ENCODE measurements at places on chromosomes 3 and 15.

GRCh38 chr3:112508860-112509259 lies 9.6 kb upstream of the BTLA start:
- no peak for DNase-seq

DNA sequence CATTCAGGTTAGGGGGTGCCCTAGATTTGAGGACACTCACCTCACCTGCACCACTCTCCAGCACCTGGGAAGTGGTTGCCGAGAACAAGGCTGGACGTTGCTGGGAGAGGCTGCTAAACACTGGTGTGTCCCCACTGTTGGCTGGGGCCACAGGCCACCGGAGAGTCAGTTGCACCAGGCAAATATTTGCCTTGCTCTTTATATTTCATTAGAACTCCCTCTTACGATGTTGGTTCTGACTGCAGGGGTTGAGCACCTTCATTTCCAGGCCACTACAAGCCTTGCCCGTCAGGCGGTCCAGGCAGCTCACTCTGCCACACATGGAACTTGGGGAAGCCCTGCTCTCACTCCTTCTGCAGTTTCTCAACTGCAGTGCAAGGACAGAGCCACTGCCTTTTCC lies 30.7 kb downstream of the HCN4 start:
- no peak for DNase-seq

GRCh38 chr3:14927308-14927707 lies 20.1 kb upstream of the NR2C2 start:
- DNase-seq, result no peak

DNA sequence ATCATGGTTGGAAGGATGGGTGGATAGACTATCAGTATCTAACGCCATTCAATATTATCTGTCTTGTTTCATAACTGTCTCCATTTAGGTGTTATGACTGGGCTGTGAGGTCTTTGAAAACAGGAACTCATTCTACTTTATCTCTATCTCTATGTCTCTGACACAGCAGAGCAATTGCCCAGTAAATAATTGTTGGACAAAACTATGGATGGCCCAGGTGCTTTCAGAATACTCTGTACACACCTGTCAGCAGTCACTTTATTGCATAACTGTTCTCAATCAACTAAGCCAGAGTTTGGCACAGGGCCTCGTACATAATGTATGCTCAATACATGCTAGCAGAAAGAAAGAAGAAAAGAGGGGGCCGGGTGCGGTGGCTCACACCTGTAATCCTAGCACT lies 210.3 kb downstream of the OPA1 start:
- DNase-seq, result no peak

- no peak for DNase-seq
These were observed 31.2 kb upstream of the TNIK start for GRCh38 chr3:171491361-171491760.

DNA sequence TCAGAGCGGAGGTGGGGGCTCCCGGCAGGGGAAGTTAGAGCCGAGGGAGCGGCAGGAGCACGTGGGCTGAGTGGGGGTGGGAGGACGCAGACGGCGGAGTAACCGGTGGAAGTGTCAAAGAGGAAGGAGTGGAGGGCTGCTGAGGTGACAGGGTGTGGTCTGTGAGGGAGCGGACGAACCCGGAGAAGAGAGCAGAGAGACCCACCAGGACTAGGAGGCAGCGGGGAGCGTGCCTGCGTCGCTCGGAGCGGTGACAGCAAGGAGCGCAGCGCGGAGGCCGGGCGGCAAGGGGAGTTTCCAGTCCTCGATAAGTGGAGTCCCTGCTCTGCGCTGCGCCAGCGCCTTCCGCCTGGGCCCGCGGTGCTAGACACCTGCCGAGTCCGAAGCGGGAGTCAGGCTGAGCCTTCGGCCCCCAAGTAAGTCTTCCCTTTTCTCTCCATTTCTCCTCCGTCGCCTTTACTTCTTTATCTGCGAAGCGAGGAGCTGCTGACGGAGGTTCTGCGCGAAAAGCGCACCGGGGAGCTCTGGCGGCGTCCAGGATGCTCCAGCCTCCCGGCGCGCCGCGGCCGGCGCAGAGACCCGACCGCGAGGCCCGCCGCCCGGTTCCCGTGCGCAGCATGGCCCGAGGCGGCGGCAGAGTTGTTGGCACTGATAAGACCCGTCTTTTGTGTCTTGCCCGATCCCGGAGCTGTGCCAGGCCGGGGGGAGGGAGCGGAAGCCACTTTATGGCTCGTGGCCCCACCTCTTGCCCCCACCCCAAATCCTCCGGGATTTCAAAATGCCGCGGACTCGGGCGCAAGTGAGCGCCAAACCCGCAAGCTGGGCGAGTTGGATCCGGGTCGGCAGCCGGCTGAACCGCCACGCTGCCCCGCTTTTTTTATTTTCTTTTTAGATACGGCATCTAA lies 533.0 kb upstream of the SEMA6D start:
- no peak for DNase-seq

DNA sequence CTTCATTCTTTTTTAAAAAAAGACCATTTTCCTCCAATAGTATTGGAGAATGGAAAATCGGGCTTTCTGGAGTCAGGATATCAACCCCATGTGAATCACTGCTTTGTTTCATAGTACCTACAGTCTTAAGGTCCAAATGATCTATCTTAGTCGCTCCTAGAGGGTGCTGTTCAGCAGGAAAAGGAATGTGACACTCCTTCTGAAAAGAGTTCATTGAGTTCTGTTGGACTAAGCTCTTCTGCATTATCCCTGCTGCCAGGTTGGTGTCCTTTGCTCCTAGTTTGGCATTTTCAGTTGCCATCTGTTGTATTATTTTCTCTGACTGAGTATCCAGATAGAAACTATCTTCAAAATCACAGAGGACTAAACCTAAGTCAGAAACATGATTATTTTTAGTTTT lies 57.2 kb downstream of the POLQ start:
- no peak for DNase-seq

- DNase-seq, result no peak
These were observed 25.0 kb downstream of the SIDT1 start for GRCh38 chr3:113557374-113557773.

DNA sequence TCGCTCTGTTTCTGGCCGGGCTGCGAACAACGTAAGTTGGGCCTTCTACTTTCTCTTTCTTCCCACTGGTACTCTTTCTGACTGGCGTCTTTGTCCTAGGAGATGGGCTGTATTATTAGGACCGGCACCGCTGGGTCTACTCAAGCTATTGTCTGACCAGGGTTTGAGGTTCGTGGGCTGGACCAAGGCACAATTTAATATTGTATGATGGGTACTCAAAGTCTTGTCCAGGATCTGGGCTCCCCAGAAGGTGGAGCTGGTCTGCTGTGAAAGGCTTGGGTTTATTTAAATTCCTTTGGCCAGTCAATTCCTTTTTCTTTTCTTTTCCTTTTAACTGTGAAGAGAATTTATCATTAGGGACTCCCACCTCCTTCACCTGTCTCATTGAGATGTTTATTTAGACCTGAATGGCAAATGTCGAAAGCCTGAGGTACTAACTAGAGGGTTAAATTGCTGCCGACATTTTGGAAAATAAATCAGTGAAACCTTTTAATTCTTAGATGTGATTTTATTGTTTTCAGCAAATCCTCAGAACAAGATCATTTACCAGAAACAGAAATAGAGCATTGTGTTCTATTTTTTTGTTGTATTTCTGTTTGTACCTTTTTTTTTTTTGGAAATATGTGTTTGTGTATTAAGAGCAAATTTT lies 410 bp downstream of the LRRC49 start:
- no peak for DNase-seq
